ENCODE measurements at places on chromosomes 7 and 10. TPM values are rescaled to one million over a fixed set of nuclear protein-coding genes. Genes with fewer than 3 reads are reported as not detected.

- H3K36me3 ChIP-seq, result no peaks in the 10 kb centered on the region
- no peak overlapping the region for H3K27ac ChIP-seq
- H3K27me3 ChIP-seq, result no peaks in the 10 kb centered on the region
- DNase-seq, result no peak
- H3K4me1 ChIP-seq, result no peaks in the 10 kb centered on the region
- no peak overlapping the region for H3K4me3 ChIP-seq
Measured at GRCh38 chr7:70571961-70572360, 560.0 kb upstream of the GALNT17 start.

- no peaks in the 10 kb centered on the region for H3K36me3 ChIP-seq
- DNase-seq, result no peak
- H3K27ac ChIP-seq, result no peak overlapping the region
- H3K4me3 ChIP-seq, result no peak overlapping the region
Measured at GRCh38 chr10:108850138-108850854, 1073.0 kb downstream of the XPNPEP1 start.

DNA sequence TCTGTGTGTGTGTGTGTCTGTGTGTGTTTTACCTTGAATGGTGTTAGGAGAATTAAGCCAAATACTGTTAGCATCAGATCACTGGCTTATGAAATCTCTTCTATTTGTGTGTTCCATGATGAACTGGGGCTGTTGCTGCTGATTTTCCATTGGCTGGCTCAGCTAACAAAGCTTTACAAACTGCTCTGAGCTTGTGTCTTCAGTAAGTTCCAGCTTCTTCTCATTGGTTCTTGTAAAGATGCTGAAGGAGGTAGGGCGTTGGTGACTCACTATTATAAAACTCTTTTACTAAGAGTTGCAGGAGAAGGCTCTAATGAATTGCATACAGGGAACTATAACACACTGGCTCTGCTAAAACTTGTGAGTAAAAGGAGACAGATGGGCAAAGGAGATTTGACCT, 136.4 kb upstream of the PRKCQ start:
- no peak overlapping the region for H3K27ac ChIP-seq
- peaks cover 38% of the 10 kb centered on the region for H3K27me3 ChIP-seq
- H3K36me3 ChIP-seq, result no peaks in the 10 kb centered on the region
- no peak for DNase-seq

GRCh38 chr10:126101736-126102135, 205.4 kb downstream of the FANK1 start:
- H3K36me3 ChIP-seq, result no peaks in the 10 kb centered on the region
- H3K4me3 ChIP-seq, result no peak overlapping the region
- H3K27ac ChIP-seq, result no peak overlapping the region
- H3K27me3 ChIP-seq, result no peaks in the 10 kb centered on the region
- H3K4me1 ChIP-seq, result no peaks in the 10 kb centered on the region

GRCh38 chr10:49354593-49354992, 41.3 kb downstream of the DRGX start:
- H3K36me3 ChIP-seq, result no peaks in the 10 kb centered on the region
- no peak for DNase-seq
- H3K27me3 ChIP-seq, result peaks cover 9% of the 10 kb centered on the region
- no peaks in the 10 kb centered on the region for H3K4me1 ChIP-seq

DNA sequence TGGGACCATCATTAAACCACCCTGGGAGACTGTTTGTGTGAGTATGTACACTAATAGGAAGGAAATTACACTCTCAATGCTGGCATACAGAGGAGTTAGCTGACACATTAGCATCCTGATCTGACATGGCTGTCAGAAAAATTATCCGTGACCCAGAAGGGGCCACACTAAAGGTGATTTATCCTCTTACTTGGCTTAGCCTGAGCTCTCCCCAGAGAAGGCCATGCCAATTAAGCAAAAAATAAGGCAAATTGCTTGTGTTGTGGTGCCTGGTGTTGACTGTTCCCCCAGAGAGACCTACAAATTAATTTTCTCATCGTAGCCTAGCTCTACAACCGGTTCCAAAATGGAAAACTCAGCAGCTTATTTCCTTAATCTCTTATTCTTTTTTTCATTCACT, 992.3 kb downstream of the KCNMA1 start:
- H3K4me1 ChIP-seq, result no peaks in the 10 kb centered on the region
- no peaks in the 10 kb centered on the region for H3K27me3 ChIP-seq
- no peak for DNase-seq
- no peak overlapping the region for H3K27ac ChIP-seq
- H3K36me3 ChIP-seq, result no peaks in the 10 kb centered on the region

The AMZ1 gene
- 0.76 TPM for total RNA-seq

DNA sequence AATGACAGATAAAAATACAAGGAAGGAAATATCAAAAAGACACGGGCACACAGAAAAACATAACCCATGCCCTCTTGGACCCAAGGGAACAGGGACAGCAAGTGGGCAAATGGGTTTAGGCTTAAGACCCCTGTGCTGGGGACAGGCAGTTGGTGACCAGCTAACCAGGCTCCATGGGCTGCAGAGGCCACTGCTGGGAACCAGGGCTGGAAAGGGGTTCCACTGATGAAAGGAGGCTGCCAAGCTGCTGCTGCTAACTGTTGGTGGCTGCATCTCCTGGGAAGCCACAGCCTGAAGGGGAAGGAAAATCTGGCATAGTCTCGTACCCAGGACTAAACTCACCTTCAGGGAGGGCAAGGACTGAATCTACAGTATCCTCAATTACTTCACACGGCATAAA, 579.2 kb upstream of the MGMT start:
- H3K4me1 ChIP-seq, result no peaks in the 10 kb centered on the region
- H3K36me3 ChIP-seq, result no peaks in the 10 kb centered on the region
- no peak overlapping the region for H3K27ac ChIP-seq
- DNase-seq, result no peak
- no peaks in the 10 kb centered on the region for H3K27me3 ChIP-seq

All from T-helper 17 cell (primary cell).